ENCODE measurements at places on chromosomes 11 and 22.

GRCh38 chr11:131870305-131870704, 499.9 kb downstream of the NTM start:
- no peak for DNase-seq

DNA sequence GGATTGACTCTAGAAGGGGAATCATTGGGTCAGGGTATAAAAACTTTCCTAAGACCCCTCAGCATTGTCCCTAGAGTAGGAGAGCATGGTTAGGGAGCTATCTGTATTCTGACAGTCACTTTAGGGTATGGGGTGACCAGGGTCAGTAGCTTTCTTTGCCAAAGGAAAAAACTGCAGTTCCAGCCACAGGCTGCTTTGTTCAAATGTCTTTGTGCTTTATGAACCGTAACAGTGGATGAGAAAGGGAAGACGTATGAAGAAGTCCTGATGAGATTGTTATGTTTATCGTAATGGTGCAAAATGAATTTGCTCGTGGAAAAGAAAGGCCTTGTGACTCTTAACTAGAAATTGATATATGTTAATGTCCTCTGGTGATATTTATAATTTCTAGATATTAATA, 30.0 kb downstream of the CYB5R2 start:
- DNase-seq, result peak; percentile 4

GRCh38 chr11:12193515-12194336, 83.3 kb downstream of the MICAL2 start:
- no peak for DNase-seq

DNA sequence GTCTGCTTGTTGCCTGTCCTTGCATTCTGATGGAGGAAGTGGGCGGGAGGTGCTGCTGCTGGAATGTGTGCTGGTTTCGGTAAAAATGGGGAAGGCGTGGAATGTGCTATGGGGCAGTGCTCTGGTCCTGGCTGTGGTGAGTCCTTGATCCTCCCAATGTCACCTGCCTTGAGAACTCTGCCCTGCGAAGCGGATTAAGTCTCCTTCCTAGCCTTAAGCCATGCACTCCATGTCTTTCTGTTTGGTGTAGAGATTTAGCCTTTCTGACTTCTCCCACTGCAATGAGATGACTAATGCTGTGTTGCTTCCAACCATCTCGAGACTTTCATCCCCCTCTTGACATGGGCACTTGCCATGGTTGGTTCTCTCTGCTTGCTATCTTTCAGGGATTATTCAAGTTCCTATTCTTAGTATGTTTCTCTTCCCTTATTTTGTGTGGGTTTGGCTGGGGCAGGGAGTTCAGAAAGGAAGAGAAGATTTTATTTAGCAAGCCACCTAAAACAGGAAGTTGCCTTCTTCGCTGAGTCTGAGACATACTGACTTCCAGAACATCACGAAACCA, 687.9 kb downstream of the NTM start:
- no peak for DNase-seq

- no peak for DNase-seq
These were observed 42.3 kb downstream of the OSBPL5 start for GRCh38 chr11:3122775-3123201.

DNA sequence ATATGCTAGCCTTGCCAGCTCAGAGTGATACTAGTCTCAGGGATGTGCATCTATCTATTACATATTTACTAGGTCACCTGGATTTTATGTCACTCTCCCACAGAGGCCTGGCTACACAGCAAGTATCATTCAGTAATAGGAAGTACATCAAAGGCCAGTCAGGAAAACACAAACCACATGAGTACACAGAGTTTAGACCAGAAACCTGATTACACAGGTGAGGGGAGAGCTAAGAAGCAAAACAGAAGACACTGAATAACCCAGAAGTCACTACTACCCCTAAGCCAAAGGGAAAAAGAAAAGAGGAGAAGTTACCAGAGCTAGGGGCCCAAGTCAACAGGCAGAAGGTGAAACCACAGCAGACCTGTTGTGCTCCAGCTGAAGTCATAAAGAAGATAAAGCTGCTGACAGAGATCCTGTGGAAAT, 13.3 kb downstream of the LPXN start:
- no peak for DNase-seq

DNA sequence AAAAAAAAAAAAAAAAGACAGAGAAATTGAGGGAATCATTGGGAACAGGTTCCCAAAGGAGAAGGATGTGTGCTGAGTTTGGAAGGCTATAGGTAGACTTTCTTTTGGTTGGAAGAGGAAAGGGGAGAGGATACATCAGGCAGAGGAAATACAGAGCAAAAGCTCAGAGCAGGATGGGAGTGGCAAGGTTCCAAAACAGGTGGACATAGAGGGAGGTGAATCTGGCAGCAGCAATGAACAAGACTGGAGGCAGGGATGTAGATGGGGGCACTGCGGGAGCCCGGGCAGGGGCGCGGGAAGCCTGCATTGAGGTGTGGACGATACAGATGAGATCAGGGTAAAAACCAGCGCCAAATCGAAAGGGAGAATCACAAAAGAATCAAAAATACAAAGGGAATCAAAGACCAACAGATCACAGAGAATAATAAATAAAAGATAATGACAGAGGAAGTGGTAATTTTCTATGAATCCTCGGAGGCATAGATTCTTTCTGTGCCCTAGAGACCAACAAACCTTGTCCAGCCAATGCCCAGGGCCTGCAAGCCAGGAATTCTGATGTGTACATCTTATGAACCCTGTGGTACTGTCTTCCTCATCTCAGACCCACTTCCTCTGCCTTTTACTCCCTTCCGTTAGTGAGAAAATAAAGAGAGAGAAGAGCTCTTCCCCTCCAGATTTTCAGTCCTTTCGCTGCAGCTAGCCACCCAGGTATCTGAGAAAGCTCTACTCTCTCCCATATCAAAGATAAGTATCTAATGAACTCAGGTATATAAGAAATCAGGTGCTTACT, 70.3 kb downstream of the SLC1A2 start:
- no peak for DNase-seq

Data from DMS79 (cell line).